ENCODE measurements at places on chromosomes 3 and 15. TPM values are rescaled to one million over a fixed set of nuclear protein-coding genes. Genes with fewer than 3 reads are reported as not detected.

Gene IMPG2
- 0.70 TPM for polyA plus RNA-seq

Gene SAMMSON
- not detected for polyA plus RNA-seq

Gene ACOX2
- polyA plus RNA-seq = 33.0 TPM

Gene MORC1
- 0.60 TPM for polyA plus RNA-seq

Gene RCN2
- 222 TPM for polyA plus RNA-seq

Gene NGRN
- 130 TPM for polyA plus RNA-seq

Gene DUOXA2
- not detected for polyA plus RNA-seq
